ENCODE measurements at places on chromosomes 12 and 14.
A peak's percentile ranks its signal among the peaks of the same experiment; 100 is the strongest.

DNA sequence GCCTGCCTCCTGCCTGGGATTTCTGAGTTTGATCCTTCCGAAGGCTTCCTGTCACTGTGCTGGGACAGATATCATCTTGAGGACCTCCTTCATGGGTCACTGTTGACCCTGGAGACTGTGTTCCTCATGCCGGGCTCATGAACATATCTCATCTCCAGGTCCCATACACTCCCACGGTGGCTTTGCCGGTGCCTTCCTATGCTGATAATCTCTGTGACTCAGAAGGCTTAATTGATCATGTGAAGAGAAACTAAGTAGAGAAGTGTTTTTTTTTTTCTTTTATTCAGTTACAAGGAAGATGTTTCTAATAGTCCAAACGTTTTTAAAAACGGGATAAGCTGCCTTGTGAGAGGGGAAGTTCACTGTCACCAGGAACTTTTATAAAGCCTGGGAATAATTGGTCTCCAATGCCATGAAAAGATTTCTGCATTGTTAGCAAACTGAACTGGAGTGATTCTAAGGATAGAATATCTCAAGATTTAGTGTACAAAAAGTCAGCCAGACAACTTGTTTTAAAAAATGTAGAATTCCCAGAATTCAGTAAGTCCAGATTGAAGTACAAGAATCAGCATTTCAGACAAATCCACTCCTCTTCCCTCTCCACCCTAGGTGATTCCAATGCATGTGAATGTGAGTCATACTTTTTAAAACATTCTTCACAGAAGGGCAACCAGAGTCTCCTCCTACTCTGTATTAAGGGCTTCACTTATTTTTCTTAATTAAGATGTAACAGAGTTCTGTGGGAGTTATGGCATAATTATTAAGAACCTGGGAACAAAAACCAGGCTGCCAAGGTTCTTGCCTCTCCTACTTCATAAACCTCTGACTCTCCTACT is 139.8 kb upstream of the LGR5 start:
- DNase-seq = peak; percentile 53

DNA sequence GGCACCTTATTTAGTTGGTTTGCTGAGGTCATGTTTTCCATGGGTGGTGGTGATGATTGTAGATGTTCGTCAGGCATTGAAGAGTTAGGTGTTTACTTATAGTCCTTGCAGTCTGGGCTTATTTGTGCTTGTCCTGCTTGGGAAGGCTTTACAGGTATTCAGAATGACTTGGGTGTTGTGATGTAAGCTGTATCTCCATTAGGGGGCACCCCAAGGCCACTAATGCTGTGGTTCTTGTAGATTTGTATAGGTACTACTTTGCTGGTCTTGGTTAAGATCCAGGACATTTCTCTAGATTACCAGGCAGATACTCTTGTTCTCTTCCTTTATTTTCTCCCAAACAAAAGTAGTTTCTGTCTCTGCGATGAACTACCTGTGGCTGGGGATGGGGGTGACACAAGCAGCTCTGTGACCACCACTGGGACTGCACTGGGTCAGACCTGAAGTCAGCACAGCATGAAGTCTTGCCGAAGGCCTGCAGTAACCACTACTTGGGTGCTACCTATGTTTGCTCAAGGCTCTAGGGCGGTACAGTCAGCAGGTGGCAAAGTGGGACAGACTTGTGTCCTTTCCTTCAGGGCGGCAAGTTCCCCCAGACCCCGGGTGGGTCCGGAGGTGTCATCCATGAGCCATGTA is 35.8 kb upstream of the FBXO33 start:
- peak; percentile 26 for DNase-seq

- DNase-seq = no peak
Observed at GRCh38 chr12:28711421-28711820, 437.7 kb upstream of the FAR2 start.

- DNase-seq = no peak
Observed at GRCh38 chr14:52048641-52049204, 20.1 kb downstream of the NID2 start.

DNA sequence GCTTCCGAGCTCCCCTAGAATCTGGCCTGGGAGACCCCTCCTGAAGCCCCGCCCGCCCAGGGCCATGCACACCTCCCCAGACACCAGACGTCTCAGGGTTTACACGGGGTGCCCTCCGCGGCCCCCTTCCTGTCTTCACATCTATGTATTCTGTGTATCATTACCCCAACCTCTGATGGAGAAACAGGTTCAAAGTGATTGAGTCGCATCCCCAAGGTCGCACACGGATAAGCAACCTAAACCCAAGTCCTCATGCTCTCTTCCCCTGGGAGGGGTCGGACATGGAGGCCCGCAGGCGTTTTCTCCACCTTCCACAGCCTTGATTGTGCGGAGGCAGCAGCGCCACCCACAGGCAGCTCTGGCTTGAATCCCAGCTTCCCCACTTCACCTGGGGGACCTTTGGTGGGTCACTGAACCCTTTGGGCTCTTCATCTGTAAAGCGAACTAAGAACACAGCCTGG is 237.3 kb downstream of the BCL11B start:
- DNase-seq = no peak

- DNase-seq = no peak
Observed at GRCh38 chr14:70685474-70686197, 43.9 kb downstream of the TTC9 start.

GRCh38 chr12:80702889-80703805 is 4.3 kb upstream of the MYF6 start:
- DNase-seq = peak; percentile 78

- no peak for DNase-seq
Observed at GRCh38 chr12:88549929-88550328, 30.3 kb downstream of the KITLG start.

DNA sequence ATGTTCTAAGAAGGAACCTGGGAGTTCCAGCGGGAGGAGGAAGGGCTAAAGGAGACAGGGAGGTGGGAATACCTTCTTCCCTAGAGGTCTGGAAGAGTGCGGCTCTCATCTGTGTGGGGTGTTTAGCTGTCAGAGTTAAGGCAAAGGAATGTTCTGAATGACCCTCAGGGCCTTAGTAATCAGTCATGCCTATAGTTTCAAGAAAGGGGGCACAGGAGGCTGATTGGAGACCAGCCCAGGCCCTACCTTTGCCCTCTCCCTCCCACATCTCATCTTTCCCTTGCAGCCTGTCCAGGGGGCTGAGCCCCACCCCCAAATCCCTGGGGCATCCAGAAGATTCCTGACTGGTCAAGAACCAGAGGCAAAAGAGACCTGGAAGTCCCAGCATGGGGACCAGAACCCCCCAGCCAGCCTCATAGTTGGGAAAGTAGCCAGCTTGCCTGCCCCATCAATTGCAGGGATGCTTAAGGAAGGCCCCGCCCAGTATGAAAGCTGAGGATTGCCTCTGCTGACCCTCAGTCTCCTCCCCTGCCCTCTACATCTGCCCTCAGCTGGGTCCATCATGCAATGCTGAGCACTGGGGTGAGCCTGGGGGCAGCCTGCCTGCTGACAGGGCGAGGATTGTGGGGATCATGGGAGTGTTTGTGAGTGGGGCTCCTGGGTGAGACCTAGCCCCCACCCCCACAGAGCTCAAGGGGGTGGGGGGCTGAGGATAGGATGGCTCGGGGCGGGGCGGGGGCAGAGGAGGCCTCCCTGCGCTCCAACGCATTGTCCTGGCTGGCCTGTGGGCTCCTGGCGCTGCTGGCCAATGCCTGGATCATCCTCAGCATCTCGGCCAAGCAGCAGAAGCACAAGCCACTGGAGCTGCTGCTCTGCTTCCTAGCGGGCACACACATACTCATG is 1.8 kb downstream of the GPR162 start:
- no peak for DNase-seq

DNA sequence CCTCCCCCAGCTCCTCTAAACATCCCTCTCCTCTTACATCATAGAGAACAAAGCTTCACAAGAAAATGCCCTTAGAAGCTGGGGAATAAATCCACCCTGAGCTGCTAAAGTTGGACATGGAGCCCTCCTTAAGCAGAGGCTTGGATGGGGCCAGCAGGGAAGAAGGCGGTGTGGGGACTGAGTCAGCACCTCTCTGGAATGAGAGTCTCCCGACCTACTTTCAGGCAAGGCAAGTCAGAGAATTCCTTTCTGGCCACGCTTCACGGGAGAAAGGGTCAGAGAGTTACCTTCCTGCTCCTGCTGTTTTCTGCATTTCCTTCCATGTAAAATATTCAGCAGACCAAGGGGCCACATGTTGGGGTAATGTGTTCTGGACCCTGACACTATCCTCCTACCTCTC is 113.3 kb upstream of the PRB2 start:
- DNase-seq = peak; percentile 8

GRCh38 chr12:44287545-44287944 is 451.7 kb downstream of the TMEM117 start:
- DNase-seq = peak; percentile 37

- no peak for DNase-seq
Observed at GRCh38 chr12:99282624-99283023, 364.9 kb upstream of the GARIN6 start.

- DNase-seq = peak; percentile 29
Observed at GRCh38 chr12:24069532-24070395, 120.3 kb upstream of the SOX5 start.

GRCh38 chr12:122992386-122992785 is 11.9 kb downstream of the ARL6IP4 start:
- no peak for DNase-seq

GRCh38 chr12:111410431-111411184 is 4.9 kb downstream of the SH2B3 start:
- no peak for DNase-seq

- peak; percentile 61 for DNase-seq
Observed at GRCh38 chr14:75654127-75654732, 6.4 kb downstream of the ERG28 start.

GRCh38 chr14:95549656-95550585 is 15.1 kb downstream of the GLRX5 start:
- DNase-seq = no peak

DNA sequence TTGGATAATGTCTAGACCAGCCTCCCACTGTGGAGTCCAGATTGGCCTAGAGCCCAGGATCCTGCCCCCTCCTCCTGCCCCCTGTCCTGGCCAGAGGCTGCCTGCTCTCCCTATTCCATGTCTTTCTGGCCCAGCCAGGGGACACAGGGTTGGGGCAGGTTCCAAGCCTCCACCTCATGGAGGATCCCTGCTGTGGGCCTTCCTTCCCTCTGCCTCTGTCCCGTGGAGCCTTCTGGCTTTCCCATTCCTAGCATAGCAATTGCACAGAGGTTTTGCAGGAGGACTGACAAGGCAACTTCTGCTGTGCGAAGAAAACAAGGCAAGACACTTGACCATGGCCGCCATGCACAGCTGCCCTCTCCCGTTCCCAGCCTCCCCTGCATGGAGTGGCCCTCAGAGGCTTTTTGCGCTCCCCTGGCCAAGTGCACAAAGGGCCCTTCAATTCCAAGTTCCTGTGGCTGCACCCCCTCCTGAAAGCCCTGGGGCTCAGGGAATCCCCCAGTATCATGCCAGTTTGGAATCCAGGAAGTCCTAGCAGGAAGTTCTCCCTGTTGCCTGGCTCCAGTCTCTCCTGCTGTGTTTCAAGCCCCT is 42.1 kb downstream of the KRT80 start:
- peak; percentile 51 for DNase-seq

DNA sequence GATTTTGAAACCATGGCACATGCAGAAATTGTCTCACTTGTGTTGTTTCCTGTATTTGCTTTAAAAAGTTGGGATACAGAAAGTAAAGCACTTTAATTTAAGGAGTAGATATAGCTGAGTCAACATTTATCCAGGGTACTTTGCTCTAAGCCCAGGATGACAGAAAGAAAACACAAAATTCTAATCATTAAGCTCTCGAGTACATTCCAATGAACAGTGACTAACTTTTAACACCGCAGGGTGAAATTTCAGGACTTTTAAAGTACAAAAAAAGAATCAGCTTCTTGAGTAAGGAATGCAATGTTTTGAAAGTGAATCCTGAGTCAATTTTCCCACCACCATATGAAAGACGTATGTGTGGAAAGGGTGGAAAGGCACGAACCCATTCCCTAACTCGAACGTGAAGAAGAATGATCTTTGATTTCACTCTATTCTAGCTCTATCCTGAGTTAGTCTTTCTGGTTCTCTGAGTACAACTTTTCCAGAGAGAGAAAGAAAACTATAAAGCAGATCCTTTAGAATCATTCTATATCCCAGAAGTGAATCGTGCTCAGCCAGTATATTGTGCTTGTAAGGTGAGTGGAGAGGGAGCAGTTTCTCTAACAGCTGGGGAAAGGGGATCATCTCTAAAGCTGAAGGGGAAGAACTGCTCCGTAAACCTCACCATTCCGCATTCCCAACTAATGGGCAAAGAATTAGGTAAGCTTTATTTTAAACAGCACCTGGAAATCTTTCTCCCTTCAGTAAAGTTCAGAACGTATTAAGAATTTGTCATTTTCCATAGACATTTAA is 779.0 kb upstream of the FLRT2 start:
- DNase-seq = peak; percentile 4

DNA sequence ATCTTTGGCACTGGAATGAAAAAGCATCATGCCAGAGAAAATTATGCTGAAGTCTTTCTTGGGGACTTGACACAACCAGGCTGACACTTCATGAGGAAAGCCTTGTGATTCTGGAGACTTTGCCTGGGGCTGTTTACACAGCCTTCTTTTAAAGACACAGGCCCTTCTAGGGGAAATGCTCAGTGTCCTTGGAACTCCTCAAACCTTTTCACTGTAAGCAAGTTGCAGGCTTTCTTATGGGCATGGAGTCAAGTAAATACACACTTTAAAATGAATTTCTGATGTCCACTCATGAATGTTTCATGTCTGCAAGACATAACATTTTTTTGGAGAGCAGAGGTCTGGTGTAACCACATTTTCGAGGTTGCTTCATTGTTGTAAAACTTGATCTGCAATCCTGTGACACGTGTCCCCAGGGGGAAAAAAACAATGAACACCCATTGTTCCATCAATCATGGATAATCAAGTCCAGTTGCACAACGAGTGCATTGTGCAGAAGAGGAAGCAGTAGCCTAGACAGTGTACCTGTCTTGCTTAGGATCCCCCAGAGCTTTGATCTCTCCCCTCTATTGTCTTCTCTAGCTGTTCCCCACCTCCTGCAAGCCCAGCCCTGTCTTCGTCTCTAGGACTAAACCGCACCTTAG is 155.1 kb upstream of the PRICKLE1 start:
- DNase-seq = peak; percentile 88

DNA sequence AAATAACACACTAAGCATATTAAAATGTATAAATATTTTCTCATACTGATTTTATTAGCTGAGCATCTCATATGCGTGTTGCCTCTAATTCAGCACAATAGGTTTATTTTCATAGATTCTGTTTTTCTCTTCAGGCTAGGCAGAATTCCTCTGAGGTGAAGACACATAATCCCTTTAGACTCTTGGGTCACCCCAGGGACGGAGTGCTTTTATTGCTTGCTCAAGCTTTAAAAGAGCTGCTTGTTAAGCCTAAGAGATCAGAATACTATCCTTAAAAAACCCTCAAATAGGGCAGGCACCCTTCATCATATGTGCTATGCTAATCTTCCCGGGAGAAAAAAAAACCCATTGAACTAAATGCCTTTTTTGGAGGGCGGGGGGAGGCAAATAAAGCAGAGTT is 390.1 kb downstream of the KCNH5 start:
- DNase-seq = no peak

GRCh38 chr12:127125607-127126259 is 1141.2 kb upstream of the TMEM132C start:
- peak; percentile 100 for DNase-seq
